ENCODE measurements at places on chromosomes 13 and 19.

DNA sequence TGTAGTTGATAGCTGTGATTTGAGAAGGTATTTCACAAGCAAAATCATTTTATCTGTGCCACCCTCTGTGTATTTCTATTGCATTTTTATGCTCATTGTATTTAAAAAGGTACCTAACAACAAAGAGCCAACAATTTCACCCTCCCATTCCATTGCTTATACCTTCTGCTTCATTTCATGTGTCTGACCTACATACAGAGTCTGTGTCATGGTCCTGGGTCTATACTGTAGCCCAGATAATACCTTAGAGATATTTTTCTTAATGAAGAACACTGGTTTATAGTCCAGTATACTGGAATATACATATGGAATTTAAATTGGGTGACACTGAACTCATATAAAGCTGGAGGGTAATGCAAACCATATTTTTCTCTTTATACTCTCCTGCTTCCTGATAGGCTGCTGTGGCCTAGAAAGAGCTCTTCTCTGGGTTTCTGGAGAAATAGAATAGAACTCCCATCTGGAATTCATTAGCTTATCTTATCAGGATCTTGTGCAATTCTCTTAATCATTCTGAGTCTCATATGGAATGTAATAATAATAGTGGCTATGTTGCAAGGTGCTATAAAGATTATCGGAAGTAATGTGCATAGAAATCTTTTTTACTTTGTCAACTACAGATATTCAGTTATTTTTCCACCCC, 31.8 kb upstream of the SPART start:
- no peak for DNase-seq

DNA sequence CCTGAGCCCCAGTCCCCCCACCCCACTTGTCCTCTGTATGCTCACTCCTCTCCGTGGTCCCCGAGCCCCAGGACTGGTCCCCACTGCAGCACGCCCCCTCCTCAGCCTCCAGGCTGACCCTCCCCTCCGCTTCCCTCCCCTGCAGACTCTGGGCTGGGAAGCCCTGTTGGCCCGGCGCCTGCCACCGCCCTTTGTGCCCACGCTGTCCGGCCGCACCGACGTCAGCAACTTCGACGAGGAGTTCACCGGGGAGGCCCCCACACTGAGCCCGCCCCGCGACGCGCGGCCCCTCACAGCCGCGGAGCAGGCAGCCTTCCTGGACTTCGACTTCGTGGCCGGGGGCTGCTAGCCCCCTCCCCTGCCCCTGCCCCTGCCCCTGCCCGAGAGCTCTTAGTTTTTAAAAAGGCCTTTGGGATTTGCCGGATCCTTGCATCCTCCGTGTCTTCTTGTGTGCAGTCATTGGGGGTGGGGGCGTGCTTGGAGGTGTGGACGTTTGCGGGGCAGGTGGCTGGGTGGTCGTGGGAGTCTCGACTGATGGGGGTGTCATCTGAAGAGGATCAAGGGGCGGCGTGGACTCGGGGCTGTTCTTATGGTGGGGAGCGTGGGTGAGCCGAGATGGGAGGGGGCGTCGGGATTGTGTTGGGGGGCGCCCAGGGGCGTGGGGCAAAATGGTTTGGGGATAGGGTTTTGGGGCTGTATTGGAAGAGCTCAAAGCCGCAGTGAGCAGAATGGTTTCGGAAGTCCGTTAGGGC, 3.5 kb downstream of the PTGER1 start:
- DNase-seq: no peak

- no peak for DNase-seq
Measured at GRCh38 chr13:49746111-49746510, 46.4 kb downstream of the KPNA3 start.

- no peak for DNase-seq
Measured at GRCh38 chr13:33927315-33927714, 109.4 kb downstream of the RFC3 start.

GRCh38 chr13:38348861-38349389, 726 bp upstream of the UFM1 start:
- no peak for DNase-seq

DNA sequence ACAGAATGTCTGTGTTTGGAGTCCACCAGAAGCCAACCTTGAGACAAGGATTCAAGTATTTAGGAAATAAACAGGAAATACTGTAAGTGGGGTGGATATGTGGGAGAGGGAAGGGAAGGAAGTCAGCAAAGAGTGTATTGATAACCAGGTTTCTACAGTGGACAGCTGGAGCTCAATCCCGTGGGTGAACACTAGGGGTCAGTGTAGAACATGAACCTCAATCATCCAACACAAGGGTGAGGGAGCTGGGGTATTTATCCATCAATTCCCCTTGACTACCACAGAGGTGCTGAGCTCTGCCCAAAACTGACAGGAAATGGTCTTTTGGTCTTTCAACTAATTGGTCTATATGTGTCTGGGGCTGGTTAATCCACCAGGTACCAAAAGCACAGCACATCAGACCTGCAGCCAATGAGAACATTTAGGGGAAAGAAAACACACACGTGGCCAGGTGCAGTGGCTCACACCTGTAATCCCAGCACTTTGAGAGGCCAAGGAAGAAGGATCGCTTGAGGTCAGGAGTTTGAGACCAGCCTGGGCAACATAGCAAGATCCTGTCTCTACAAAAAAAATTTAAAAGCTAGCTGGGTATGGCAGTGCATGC, 5.6 kb upstream of the SYDE1 start:
- DNase-seq: no peak

DNA sequence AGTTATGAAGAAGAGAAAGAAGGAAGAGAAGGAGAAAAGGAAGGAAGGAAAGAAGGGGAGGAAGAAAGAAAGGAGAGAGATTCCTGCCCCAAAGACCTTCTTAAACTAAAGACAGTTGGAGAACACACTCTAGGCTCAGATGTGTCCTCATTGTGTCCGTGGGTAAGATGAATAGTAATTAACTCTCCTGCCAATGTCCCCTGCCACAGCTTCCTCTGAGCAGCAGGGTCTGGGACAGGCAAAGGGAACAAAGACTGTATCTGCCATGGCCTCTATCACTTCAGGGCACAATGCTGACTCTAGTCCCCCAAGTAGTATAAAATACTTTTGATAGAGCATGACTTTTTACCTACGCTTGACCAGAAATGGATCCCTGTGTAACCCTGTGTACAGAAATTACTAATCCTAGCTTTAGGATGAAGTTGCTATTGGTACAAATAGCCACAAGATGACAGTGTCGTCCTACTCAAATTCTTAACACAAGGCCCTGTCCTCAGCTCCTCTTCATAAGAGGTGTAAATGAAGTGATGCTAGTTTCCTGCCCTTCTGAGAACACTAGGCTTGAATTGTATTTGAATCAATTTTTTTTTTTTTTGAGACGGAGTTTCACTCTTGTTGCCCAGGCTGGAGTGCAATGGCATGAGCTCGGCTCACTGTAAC, 186.2 kb upstream of the GPR12 start:
- no peak for DNase-seq

DNA sequence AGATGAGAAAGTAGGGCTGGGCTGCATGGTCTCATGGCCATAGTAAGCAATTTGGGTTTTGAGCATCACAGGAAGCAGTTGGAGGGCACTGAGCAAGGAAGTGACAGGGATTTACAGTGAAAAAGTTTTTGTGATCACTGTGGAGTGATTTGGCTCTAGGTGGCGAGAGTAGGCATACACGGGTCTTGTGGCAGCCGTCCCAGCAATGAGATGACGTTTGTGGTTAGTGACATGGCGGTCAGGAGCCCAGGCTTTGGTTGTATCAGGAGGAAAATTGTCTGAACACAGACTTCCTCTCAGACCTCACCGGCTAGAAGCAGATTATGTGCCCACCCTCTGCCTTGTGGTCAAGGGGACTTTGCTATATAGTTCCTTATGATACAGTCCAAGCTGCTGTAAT, 3.3 kb downstream of the ZNF444 start:
- DNase-seq: no peak

DNA sequence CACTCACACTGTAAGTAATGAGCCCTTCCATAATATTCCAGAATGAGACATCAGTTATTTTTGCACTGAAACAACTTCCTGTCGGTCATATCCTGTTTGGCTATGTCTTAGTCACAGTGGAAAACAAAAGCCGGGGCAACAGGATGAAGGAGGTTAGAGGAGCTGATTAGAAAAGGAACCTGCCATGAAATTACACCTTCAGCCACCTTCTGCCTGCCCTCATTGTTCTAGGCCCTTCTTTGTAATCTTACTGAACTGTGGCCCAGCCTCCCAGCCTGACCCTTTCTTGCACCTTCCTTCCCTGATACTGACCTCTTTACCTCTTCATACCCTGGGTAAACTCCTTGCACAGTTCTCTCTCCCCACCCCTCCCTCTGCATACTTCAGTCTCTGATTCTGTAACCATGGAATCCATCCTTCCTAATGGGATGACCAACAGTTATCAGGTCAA, 67.3 kb downstream of the DOCK9 start:
- no peak for DNase-seq

GRCh38 chr13:22320991-22321390, 650.1 kb downstream of the FGF9 start:
- DNase-seq: no peak

DNA sequence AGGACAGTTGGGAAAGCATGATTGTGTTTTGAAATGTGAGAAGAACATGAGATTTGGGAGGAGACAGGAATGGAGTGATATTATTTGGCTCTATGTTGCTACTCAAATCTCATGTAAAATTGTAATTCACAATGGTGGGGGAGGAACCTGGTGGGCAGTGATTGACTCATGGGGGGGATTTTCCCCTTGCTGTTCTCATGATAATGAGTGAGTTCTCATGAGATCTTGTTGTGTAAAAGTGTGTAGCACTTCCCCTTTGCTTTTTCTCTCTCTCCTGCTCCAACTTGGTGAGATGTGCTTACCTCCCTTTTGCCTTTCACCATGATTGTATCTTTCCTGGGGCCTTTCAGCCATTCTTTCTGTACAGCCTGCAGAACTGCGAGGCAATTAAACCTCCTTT, 1261.0 kb upstream of the ATXN8OS start:
- DNase-seq: no peak
